ENCODE measurements at places on chromosomes 7 and 10. TPM values are rescaled to one million over a fixed set of nuclear protein-coding genes. Genes with fewer than 3 reads are reported as not detected.

GRCh38 chr10:67818323-67818722 lies 19.7 kb downstream of the DNAJC12 start:
- H3K27me3 ChIP-seq, result no peaks in the 10 kb centered on the region
- H3K27ac ChIP-seq, result peak overlapping the region; percentile 46
- H3K4me3 ChIP-seq, result no peak overlapping the region
- H3K4me1 ChIP-seq, result peaks cover 18% of the 10 kb centered on the region
- H3K36me3 ChIP-seq, result peaks cover 11% of the 10 kb centered on the region
- DNase-seq, result no peak

- no peak for DNase-seq
- peaks cover 10% of the 10 kb centered on the region for H3K4me1 ChIP-seq
- H3K36me3 ChIP-seq, result peaks cover 2% of the 10 kb centered on the region
- H3K27me3 ChIP-seq, result no peaks in the 10 kb centered on the region
- peak overlapping the region; percentile 30 for H3K4me3 ChIP-seq
- H3K27ac ChIP-seq, result no peak overlapping the region
Measured at GRCh38 chr10:31586723-31587638, 268.0 kb downstream of the ZEB1 start.

DNA sequence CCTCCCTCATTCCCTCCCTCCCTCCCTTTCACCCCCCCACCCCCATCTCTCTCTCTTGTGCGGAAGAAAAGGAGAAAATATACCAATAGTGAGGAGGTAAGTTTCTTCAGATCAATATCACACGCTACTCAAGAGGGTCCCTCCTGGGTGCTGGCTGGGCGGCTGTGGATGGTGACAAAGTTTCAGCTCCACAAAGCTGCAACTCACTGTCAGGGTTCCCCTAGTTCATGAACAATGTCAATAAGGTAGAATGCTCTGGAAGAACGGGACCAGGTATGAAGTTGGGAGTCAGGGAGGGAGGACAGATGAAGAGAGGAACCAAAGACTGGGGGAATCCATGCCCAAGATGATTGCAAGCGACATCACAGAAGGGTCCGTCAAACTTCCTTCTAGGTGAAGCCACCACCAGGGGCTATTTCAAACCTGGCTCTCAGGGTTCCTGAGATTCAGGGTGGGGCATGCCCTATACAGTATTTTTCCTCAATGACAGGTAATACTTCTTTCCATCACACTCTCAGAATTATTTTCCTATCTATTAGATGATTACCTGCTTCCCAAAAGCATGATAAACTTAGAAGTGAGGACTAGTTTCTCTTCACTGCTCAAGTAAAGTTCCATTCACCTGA lies 1.4 kb upstream of the PDE1C start:
- H3K27ac ChIP-seq, result no peak overlapping the region
- no peak overlapping the region for H3K4me3 ChIP-seq
- no peak for DNase-seq
- H3K4me1 ChIP-seq, result no peaks in the 10 kb centered on the region
- H3K27me3 ChIP-seq, result peaks cover 15% of the 10 kb centered on the region
- H3K36me3 ChIP-seq, result no peaks in the 10 kb centered on the region

GRCh38 chr7:24939416-24939815 lies 40.6 kb downstream of the OSBPL3 start:
- H3K4me3 ChIP-seq, result no peak overlapping the region
- peaks cover 55% of the 10 kb centered on the region for H3K4me1 ChIP-seq
- peaks cover 44% of the 10 kb centered on the region for H3K36me3 ChIP-seq
- H3K27ac ChIP-seq, result no peak overlapping the region
- H3K27me3 ChIP-seq, result no peaks in the 10 kb centered on the region

TDRD1 gene
- 0.16 TPM for total RNA-seq

DNA sequence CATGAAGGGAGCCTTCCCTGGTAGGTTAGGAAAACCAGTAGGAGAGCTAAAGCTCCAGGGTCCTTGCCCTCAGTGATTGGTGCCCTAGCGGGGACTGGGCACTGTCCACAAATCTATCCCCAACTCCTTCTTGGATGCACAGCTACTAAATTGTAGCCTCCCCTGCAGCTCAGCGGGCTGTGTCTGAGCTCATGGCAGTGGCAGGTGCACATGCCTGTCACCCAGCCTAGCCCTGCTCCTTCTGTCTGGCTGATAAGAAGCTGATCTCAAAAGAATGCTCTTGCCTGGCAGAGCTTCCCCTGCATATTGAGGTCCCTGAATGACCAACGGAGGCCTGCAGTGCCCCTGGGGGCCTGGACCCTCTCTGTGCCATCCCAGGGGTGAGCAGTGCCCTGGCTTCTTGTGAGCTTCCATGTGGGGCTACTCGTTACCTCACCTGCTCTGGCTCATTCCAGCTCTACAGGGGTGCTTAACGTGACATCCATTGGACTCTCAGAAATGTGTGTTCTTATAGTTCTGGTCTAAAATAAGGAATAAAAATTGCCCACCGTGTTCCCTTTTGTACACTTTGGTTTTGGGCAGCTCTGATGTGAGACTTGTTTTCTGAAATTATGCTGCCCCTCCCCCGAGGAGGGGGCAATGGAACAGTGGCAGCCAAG lies 59.8 kb upstream of the ANTXRL start:
- peaks cover 26% of the 10 kb centered on the region for H3K36me3 ChIP-seq
- H3K27ac ChIP-seq, result no peak overlapping the region
- no peak for DNase-seq

All from activated CD4-positive, alpha-beta T cell treated with anti-CD3 and anti-CD28 coated beads, Interleukin-2, amount 10 ng/mL, durations not matched to agents 24 days and 14 days (primary cell).